ENCODE measurements at places on chromosomes 16 and 17. TPM values are rescaled to one million over a fixed set of nuclear protein-coding genes. Genes with fewer than 3 reads are reported as not detected.

Gene LPO
- total RNA-seq = not detected

Gene GAST
- not detected for total RNA-seq

Gene CASKIN2
- 9.9 TPM for total RNA-seq

Gene TP53TG3B
- total RNA-seq = 0.37 TPM

Gene MYADML2
- not detected for total RNA-seq

Gene MGAT5B
- total RNA-seq = 24.0 TPM

Gene SDK2
- 0.32 TPM for total RNA-seq

Gene CCDC78
- total RNA-seq = 5.9 TPM

Gene ZFP3
- 0.89 TPM for total RNA-seq

Gene FOXL1
- 1.0 TPM for total RNA-seq

Gene KRTAP9-4
- total RNA-seq = not detected

Gene DPEP3
- not detected for total RNA-seq

Gene BLMH
- 47.6 TPM for total RNA-seq

Gene CDH5
- 0.17 TPM for total RNA-seq

Gene ZDHHC1
- 5.8 TPM for total RNA-seq

Gene MPV17L
- 4.6 TPM for total RNA-seq

Gene ATP2A3
- 3.6 TPM for total RNA-seq

Gene CD300H
- 0.45 TPM for total RNA-seq

Gene CCL14
- not detected for total RNA-seq

Gene SLC16A6
- total RNA-seq = 0.55 TPM

Gene SCARF1
- total RNA-seq = 0.33 TPM

Gene FOXF1
- total RNA-seq = not detected

Gene CDIP1
- 11.6 TPM for total RNA-seq

Gene EXOC7
- 67.2 TPM for total RNA-seq

Gene MVD
- total RNA-seq = 25.6 TPM

Gene TAT
- total RNA-seq = not detected

Gene COPZ2
- total RNA-seq = 17.5 TPM

Gene IRX6
- not detected for total RNA-seq

Gene WFDC1
- not detected for total RNA-seq

Gene PPY
- not detected for total RNA-seq

Gene UTS2R
- total RNA-seq = not detected

Gene PRSS22
- 2.3 TPM for total RNA-seq

Gene STX1B
- total RNA-seq = 1.4 TPM

Gene CALB2
- total RNA-seq = 6.8 TPM

Gene CLDN7
- total RNA-seq = 0.69 TPM

Gene EPX
- total RNA-seq = not detected

Gene CDC6
- total RNA-seq = 58.7 TPM

Gene HOXB8
- total RNA-seq = 7.1 TPM

Gene CBX8
- 23.8 TPM for total RNA-seq

Gene OR4D1
- total RNA-seq = 0.03 TPM

Gene HEATR9
- total RNA-seq = not detected

Gene CA4
- not detected for total RNA-seq

Gene CA5A
- not detected for total RNA-seq

Gene TELO2
- total RNA-seq = 36.7 TPM

Gene TAC4
- total RNA-seq = not detected

Measured in A549 treated with CpdA at 1 μM for 4 hours (cell line).